ENCODE measurements at places on chromosomes 4 and X. TPM values are rescaled to one million over a fixed set of nuclear protein-coding genes. Genes with fewer than 3 reads are reported as not detected.
A peak's percentile ranks its signal among the peaks of the same experiment; 100 is the strongest.

DNA sequence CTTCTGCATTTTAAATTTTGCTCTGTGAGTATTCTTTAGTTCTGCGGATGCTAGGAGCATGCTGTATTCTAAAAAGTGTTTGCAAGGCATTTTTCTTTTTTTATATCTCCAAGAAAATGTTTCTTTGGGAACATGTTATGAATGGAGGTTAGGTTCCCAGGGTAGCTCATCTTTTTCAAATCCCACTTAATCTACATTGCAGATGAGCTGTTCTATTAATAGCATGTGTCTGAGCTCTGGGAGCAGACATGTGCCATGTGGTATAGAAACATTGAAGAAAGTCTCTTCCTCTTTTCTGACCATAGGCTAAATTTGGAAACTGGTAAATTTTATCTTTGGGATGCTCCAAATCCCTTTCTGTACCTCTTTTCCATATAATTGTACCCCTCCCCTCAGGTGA is 23.2 kb downstream of the DIAPH2 start:
- no peak for DNase-seq

- no peak for DNase-seq
These were observed 44.3 kb downstream of the IGFBP7 start for GRCh38 chr4:57065730-57066482.

- DNase-seq, result no peak
These were observed 132.8 kb upstream of the MAP9 start for GRCh38 chr4:155509555-155509954.

GRCh38 chrX:118729042-118729652 is 1.7 kb downstream of the IL13RA1 start:
- no peak for DNase-seq

DNA sequence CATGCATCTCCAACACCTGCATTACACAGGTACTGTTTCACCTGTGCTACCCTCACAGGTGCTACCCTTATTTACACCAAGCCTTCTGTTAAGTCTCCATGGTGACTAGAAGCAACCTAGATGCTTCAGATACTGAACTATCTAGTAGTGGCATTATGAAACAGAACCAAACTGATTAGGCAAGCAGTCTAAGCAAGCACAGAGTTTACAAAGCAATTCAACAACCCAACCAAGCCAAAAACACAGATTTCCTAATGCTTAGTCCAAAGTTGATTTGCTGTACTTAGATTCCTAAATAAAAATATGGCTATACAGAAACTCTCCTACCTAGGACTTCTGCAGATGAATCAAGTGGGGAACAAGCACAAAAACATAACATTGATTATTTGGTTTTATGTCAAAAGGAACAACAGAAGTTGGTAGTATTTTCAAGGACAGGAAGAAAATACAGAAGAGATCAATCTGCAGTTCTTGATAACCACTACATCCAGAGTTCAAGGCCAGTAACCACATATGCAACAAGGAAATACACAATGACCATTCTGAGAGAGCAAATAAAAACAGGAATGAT is 3.2 kb downstream of the TAPT1 start:
- no peak for DNase-seq

DNA sequence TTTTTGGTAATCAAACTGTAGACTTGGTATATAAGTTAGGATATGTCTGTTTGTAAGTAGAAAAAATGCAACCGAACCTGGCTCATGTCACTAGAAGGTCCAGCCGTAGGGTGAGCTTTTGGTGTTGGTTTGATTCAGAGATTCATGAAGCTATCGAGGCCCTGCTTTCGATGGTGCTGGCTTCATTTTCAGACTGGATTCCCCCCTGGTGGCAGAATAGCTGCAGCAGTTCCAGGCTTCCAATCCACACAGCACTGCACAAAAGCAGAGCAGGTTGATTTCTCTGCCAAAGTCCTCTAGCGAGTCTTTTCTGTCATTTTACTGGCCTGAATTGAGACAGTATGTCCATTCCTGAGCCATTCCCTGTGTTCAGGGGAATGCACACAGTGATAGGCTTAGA is 33.1 kb downstream of the PDK3 start:
- DNase-seq, result peak; percentile 12

GRCh38 chrX:47585273-47585672 is 3.0 kb downstream of the TIMP1 start:
- DNase-seq, result no peak

DNA sequence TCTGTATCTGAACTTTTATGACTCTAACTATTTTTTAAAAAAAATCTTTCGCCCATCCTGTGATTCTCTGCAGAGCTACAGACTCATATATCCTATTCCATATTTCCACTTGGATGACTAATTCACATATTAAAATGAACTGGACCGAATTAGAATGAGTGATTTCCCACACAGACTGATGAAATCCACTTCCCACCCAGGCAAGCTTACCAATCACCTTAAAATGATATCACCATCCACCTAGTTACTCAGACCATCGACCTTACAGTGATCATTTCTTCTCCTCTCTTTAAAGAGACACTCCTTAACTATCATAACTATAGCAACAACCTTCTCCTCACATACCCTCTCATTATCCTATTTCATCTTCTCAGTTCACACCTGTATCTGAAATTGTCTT is 34.1 kb upstream of the GUCY1B1 start:
- no peak for DNase-seq

- DNase-seq, result no peak
These were observed 25.2 kb downstream of the TIGD2 start for GRCh38 chr4:89136525-89136924.

- no peak for DNase-seq
These were observed 208.8 kb upstream of the CLNK start for GRCh38 chr4:10893395-10893794.

DNA sequence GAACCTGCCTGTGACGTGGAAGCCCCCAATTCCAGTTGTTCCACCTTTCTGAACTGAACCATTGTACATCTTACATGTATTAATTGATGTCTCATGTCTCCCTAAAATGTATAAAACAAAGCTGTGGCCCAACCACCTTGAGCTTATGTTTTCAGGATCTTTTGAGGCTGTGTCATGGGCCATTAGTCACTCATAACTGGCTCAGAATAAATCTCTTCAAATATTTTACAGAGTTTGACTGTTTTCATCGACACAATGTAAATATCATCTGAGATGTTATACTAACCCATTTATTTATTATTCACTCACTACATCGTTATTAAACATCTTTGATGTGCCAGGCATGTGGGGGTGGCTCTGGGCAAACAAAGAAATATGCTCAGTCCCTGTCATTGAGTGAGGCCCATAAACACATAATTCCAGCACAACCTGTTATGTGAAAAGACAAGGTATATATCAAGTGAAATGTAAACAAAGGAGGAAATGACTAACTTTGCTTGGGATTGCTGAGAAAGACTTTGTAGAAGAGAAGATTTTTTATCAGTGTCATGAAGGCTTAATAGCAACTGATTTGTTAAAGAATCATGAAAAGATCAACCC is 34.5 kb upstream of the PPM1K start:
- no peak for DNase-seq

DNA sequence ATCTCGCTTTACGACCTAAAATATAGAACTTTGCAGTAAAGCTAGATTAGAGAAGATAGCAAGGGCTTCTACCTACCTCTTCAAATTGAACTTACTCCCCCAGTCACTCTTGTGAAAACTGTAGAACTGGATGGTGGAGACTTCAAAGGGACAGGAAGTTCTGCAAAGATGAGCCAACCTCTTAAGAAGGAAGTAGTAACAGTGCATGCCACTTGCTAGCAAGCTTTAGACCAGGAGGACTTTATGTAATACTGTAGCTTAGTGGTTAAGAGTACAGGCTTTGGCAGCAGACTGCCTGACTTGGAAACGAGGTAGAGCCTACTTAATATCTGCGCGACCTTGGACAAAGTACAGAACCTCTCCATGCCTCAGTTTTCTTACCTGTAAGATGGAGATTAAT is 27.5 kb upstream of the VBP1 start:
- DNase-seq, result no peak

GRCh38 chr4:931194-931959 is 739 bp downstream of the GAK start:
- DNase-seq, result peak; percentile 26

DNA sequence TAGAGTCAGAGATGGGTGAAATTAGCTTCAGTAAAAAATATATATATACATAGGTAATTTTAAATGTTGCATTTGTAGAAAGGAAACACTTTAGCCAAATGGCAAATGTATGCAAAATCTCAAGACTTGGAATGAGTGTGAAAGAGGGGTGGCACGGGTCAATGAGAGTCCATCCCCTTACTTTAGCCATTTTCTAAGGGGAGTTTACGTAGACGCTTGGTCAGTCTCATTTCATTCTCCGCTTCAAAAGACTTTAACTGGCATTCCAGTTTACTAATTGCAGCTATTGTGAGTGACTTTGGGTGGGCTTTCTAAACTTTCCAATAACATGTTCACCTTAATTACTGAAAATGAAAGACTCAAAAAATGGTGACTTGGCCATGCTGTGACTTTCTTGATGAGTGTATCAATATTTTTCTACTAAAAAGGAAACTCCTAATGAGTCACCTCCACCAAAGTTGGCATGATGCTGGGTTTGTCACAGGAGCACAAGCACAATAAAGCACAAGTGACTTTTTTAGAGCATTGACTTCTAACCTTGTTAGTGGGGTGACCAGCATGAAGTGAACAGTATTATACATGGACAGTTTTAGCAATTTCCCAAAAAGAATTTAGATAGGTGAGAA is 356.0 kb upstream of the RASGEF1B start:
- DNase-seq, result no peak

- DNase-seq, result no peak
These were observed 2366.3 kb downstream of the PCDH7 start for GRCh38 chr4:33086331-33086925.

DNA sequence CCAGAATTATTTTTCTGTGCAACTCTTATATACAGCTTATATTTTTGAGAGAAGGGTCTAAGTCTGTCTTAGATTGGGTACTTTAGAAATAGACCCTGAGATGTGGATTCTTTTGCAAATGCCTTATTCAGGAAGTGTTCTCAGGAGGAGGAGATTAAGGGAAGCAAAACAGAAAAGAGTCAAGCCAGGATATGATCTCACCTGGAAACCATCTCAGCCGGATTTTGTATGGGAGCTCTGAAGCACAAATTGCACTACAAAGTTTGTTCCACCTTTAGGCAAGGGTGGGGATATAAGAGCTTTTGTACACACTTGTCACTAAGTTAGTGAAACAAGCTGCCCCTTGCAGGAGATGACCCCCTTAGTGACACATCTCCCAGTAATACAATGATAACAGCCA is 121.2 kb upstream of the GRPR start:
- DNase-seq, result no peak

DNA sequence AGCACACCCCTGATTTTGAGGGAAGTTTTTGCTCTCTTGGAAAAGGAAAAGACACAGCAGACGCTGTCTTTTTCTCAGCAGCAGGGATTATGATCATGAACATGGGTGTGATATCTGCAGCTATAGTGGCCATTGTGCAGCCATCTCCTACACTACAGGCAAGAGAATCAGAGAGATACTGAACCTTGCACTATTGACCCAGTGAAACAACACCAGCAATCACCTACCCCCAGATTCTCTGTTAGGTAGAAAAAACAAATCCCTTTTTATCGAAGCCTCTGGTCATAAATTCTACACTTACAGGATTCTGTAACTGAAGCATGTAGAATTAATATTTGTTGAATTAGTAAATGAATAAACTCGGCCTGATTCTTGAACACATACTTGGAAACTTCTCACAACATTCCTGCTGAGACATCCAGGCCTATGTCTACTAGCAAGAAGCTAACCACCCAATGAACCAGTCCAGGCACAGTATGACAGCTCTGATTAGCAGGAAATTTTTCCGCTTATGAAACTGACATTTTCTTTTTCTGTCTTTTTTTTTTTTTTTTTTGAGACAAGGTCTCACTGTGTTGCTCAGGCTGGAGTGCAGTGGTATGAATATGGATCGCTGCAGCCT is 5.0 kb upstream of the AFAP1 start:
- DNase-seq, result no peak

DNA sequence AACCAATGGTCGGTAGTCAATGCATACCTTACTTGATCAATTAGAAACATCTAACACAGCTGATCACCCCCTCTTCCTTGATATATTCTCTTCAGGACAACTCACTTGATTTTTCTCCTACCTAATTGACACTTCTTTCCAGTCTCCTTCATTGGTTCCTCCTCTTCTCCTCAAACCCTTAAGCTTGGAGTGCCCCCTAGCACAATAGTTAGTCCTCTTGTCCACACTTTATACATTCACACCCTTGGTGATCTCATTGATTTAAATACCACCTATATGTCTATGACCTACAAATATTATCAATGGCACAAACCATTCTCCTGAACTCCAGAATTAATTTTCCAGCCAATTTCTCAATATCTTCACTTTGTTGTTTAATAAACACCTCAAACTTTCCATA is 724.0 kb downstream of the ADGRL3 start:
- no peak for DNase-seq

DNA sequence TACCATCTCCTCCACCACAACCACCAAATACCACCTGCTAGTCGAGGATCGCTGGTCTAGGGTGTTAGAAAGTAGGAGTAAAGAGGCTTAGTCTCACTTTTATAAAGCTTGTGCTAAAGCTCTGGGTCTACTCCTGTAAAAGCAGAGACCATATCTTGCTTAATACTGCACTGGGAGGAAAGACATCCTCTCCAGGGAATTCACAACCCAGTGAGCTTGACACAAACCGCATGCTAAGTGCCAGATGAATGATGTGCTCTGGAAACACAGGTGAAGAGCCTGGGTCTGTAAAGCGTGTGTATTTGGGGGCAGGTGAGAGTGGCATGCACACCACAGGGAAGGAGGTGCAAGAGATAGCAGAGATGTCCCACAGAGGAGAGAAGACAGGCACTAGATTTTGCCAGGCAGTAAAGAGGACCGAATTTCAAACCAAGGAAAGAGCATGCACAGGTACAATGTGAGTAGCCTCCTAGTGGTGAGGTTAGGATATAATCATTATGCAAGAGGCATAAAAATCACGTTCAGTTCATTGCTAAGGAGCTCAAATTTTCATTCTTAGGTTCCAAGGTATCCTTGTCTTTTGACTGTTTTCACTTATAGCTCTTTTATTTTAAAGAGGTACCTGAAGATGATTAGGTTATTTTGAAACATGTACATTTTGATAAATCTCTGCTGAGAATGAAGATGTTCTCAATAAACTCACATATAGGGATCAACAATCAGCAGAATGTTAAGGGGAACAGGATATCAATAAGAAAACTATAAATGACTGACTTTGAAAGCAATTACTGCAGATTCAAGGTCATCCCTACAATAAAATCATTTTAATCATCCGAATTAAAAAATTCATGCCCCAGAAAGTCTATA is 20.7 kb downstream of the TAPT1 start:
- DNase-seq, result no peak

DNA sequence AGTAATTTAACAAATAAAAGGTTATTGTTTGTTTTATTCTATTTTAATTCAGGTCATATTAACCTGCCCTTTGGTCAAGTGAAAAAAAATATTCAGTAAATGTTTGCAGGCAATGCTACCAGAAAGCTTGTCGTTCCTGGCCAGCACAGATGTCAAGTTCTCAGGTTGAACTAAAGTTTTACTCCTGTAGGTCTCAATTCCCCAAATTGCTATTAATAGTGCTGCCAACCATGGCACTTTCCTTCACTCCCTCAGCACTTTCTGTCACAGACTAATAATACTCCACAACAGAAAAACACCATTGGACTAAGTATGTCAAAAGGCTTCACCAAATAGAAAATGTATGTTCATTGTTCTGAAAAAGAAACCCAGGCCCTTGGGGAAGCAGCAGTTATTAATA is 79.2 kb upstream of the C4orf54 start:
- DNase-seq, result no peak

GRCh38 chrX:51144828-51145442 is 187.7 kb upstream of the NUDT10 start:
- no peak for DNase-seq

Gene ADGRG2
- not detected for total RNA-seq

Gene MED28
- total RNA-seq, result 66.2 TPM

Gene FDCSP
- not detected for total RNA-seq

Gene FAM241A
- total RNA-seq, result 2.0 TPM

Gene YY2
- 1.4 TPM for total RNA-seq

Gene PDE6B
- 14.2 TPM for total RNA-seq
